ENCODE measurements at places on chromosomes 13 and 19.

DNA sequence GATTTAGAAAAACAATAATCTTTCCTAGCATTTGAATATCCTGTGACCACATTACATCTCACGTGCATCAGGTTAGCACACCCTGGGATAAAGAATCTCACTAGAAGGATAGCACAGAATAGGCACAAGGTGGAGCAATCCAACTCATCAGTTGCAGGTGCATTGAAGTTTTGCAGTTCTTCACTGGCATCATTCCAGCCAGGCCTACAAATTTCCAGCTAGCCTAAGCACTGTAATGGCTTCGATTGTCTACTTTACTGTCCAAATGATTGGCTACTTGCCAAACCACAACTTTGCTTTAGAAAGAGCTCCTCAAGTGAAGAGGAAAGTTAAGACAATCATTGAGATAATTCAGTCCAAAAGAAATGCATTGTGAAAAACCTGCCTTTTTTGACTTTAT, 89.5 kb downstream of the SPRY2 start:
- DNase-seq: no peak

DNA sequence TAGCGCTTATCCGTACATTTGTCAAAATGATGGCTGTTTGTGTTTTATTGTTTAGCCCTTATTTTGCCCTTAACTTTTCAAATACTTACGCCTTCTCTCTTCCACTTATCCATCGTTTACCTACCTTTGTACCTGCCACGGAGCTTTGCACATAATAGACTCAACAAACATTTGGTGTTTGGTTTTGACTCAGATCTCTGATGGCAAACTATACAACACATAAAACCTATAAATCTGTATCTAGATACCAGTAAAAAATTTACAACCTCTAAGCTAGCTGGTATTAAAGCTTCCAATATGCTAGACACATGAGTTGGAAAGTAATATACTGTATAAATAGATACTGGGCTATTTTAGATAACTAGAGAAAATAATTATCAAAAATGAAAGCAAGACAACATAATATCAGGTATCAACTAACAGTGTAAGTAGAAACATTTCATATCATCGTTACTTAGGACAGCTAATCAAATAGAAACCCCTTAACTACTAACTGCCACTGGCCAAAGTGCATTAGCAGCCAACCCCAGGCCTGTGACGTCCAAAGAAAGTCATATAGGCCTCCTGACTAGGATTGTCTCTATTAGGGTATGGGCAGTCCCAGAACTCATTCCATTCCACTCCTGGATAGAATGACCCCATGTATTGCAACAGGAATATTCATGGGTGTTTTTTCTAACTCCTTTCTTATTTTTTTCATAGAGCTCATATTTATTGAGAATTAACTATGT, 53.8 kb downstream of the KCTD12 start:
- no peak for DNase-seq

DNA sequence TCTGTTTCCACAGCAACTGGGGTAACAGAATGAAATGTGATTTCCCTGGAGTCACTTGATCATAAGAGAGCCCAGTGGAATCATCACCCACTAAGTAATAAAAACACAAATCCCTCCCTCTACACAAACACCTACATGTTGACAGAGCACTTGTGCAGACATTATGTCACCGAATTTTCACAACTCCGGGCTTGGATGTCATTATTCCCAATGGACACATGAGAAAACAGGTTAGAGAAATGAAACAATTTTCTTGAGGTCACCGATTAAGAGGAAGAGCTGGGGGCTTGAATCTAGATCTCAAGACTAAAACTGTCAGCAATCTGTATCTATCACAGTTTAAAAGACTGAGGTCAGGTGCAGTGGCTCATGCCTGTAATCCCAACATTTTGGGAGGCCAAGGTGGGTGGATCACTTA, 3.1 kb downstream of the XRCC1 start:
- no peak for DNase-seq

GRCh38 chr13:99471221-99472121, 29.8 kb upstream of the TM9SF2 start:
- no peak for DNase-seq

GRCh38 chr13:38872693-38873092, 117.9 kb downstream of the STOML3 start:
- DNase-seq: no peak

DNA sequence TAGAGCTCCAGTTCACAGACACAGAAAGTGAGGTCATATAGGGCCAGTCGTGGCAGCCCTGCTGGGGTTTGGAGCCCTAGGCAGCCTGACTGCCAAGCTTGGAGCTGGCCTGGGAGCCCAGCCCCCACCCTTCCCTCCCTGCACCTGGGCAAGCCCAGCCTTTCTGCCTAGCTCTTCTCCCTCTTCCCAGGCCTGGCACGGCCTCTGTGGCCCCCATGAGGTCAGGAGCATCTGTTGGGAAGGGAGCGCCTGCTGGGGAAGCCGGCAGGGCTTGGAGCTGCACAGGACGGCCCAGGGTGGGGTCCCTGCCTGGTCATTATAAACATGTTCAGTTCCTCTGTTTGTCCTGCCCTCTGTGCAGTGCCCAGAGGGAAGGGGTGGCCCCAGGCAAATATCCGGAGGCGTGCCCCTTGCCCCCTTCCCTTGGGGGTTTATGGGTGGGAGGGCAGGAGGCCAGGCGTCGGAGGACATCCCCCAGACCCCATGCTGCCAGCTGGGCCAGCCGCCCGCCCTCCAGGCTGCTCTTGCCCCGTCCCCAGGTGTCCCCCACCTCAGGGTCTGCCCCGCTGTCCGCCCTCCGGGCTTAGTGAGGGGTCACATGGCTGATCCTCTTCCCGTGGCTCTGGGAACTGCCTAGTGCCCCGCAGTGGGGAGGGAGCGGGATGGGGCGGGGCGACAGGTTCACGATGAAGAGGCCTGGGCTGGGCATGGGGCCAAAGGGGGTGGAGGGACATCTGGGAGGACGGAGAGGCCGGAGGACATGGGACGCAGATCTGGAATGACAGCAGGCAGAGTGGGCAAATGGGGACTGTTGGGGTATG, 30.0 kb upstream of the NCCRP1 start:
- DNase-seq: no peak

DNA sequence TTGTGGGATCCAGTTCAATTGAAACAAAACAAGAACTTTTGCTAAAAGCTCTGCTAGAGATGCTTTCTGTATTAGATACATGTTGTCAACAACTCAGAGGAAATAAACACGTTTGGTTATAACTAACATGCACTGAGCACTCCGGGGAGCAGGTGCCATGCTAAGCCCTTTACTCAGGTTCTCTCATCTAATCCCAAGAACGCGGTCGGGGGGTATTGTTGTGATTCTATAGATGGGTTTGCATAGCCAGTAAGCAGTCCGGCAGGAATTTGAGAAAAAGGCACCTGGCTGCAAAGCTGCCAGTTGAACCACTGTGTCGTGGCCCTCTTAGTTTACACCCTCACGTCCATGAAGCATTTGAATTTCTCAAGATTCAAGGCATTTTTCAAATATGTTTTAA, 24.3 kb upstream of the SPACA7 start:
- DNase-seq: no peak

- no peak for DNase-seq
Measured at GRCh38 chr19:33621811-33622504, at the start of gene CHST8. Gene CHST8 (plus strand): TSS chr19:33621953. CDS start chr19:33689262, 67,309 bp downstream.

- no peak for DNase-seq
Measured at GRCh38 chr19:1472231-1473084, 6.6 kb downstream of the C19orf25 start.

DNA sequence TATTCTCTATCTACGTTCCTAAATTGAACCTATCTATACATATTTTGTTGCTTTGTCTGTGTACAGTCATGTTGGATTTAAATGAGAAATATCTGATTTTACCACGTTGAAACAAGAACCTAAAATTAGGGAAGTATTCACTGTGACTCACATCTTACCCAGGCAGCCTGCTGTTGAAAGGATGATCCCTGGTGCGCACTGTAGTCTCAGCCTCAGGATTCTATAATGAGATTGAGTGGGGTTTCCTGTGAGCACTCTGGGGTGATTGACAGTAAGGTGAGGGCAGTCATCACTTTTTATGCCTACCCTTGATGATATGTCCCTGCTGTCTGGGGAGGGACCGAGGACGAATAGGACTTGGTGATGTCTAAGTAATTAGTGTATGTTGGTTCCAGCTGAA, 35.4 kb downstream of the PCCA start:
- no peak for DNase-seq

GRCh38 chr13:73776151-73776785, 357.9 kb downstream of the KLF12 start:
- DNase-seq: no peak

- DNase-seq: no peak
Measured at GRCh38 chr13:28421676-28422410, 73.1 kb downstream of the FLT1 start.

DNA sequence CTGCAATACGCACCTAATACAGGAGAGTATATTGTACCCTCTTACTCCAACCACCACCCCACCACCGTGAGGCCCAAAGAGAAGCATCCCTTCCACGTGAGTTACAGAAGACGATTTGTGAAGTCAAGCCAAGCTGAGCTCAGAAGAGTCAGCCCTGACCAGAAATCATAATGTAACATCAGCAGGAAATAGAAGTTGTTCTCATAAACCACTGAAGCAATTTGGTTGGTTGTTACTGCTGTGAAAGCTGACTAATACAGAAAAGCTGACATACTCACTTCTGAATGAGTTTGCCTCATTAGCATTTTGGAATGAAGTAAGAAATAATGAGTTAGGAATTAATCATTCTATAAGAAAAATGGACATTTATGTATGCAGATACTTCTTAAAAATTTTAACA, 749.4 kb upstream of the SLC10A2 start:
- DNase-seq: no peak

GRCh38 chr13:27508802-27509201, 58.4 kb upstream of the MTIF3 start:
- DNase-seq: no peak

Data from effector memory CD4-positive, alpha-beta T cell (primary cell).